HepG2 (cell line): ENCODE measurements at places on chromosomes 13 and 19. TPM values are rescaled to one million over a fixed set of nuclear protein-coding genes. Genes with fewer than 3 reads are reported as not detected.

GRCh38 chr19:33750587-33751435, 45.9 kb upstream of the KCTD15 start:
- H3K4me1 ChIP-seq: no peaks in the 10 kb centered on the region
- H3K4me3 ChIP-seq: no peak overlapping the region
- H3K27ac ChIP-seq: no peak overlapping the region
- peaks cover 2% of the 10 kb centered on the region for H3K27me3 ChIP-seq
- H3K36me3 ChIP-seq: no peaks in the 10 kb centered on the region
- DNase-seq: no peak

DNA sequence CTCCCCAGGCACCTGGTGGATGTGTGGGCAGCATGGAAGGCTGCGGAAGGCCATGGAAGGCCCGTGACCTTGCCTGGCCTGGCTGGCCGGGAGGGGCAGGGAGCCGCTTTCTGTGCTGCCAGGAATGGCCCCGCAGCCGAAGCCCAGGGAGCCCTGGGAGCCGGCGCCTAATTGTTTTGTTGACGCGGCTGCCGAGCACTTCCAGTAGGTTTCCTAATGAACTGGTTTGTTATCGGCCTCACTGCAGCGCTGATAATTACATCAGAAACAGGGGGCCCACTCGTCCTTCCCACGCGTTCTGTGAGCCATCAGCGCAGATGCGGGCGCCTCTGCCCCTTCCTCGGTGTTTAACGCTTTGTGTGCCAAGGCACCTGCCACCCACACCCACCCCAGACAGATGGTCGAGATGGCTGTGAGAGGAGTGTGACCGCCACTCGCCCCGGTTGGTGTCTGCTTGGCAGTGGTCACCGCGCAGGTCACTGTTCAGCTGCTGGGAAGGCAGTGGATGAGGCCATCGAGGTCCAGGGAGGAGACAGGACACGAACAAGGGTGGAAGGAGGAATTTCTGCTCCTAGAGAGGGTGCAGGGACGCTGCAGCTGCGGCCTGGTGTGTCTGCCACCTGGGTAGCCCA, 124.5 kb downstream of the KDM4B start:
- peaks cover 9% of the 10 kb centered on the region for H3K36me3 ChIP-seq
- no peaks in the 10 kb centered on the region for H3K4me1 ChIP-seq
- DNase-seq: no peak
- H3K27ac ChIP-seq: no peak overlapping the region
- no peak overlapping the region for H3K4me3 ChIP-seq

Gene TEKTIP1
- total RNA-seq: not detected in 2 replicates

- H3K4me1 ChIP-seq: peaks cover 38% of the 10 kb centered on the region
- no peaks in the 10 kb centered on the region for H3K36me3 ChIP-seq
- H3K27me3 ChIP-seq: no peaks in the 10 kb centered on the region
- no peak overlapping the region for H3K27ac ChIP-seq
- no peak for DNase-seq
These were observed 1.7 kb upstream of the CADM4 start for GRCh38 chr19:43641333-43641732.

- no peak for DNase-seq
- H3K4me3 ChIP-seq: no peak overlapping the region
- no peaks in the 10 kb centered on the region for H3K4me1 ChIP-seq
- H3K27me3 ChIP-seq: peaks cover 2% of the 10 kb centered on the region; the same call in 1 of the 2 replicates
- H3K27ac ChIP-seq: no peak overlapping the region
These were observed 24.3 kb upstream of the SHFL start for GRCh38 chr19:10061717-10062310.

Gene SPACA4
- total RNA-seq: not detected in 2 replicates

- no peak overlapping the region for H3K4me3 ChIP-seq
- no peak overlapping the region for H3K27ac ChIP-seq
- H3K27me3 ChIP-seq: peaks cover 23% of the 10 kb centered on the region; the same call in 2 of the 3 replicates
- H3K36me3 ChIP-seq: no peaks in the 10 kb centered on the region
These were observed 18.8 kb downstream of the NLRP4 start for GRCh38 chr19:55855160-55855559.

DNA sequence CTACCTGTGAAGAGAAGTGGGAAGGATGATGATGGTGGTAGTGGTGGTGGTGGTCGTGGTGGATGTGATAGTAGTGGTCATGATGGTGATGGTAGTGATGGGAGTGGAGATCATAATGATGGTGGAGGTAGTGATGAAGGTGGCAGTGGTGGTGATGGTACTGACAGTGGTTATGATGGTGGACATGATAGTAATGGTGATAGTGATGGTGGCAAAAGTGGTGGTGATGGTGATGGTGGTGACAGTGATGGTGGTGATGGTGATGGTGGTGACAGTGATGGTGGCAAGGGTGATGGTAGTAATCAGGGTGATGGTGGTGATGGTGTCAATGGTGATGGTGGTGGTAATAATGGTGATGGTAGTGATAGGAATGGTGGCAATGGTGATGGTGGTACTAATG, 26.2 kb downstream of the MBD3L2B start:
- no peaks in the 10 kb centered on the region for H3K4me1 ChIP-seq
- H3K36me3 ChIP-seq: no peaks in the 10 kb centered on the region
- no peaks in the 10 kb centered on the region for H3K27me3 ChIP-seq
- no peak overlapping the region for H3K27ac ChIP-seq
- H3K4me3 ChIP-seq: no peak overlapping the region

Gene DACT3
- total RNA-seq: 0.04 TPM in 1 of 2 replicates, not detected in the other

DNA sequence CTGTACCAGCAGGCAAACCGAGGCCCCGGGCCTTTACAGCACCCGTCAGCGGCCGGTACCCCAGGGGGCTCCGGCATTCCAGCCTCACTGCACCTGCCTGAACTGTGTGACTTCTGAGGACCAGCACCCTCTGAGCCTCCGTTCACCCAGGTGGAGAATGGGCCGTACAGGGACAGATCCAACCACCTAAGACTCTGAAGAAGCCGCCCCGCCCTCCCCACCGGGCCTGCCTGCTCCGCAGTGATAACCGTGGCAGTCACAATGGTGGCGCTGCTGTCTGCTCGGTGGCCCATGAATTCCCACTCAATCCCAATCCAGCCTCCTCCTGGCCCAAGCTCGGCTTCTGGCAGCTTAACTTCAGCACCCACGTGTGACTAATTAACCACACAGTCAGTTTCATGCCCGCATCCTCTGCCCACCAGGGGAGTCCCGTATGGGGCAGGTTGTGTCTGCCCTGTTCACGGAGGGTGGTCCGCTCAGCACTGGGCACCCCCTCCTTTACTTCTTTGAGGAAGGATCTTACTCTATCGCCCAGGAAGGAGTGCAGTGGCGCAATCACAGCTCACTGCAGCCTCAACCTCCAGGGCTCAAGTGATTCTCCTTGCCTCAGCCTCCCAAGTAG, 3.4 kb downstream of the TCF3 start:
- H3K27me3 ChIP-seq: no peaks in the 10 kb centered on the region
- H3K4me1 ChIP-seq: peaks cover 15% of the 10 kb centered on the region
- no peak overlapping the region for H3K27ac ChIP-seq

Gene ZNF208
- total RNA-seq: not detected in 2 replicates

GRCh38 chr13:37481011-37481884, 117.3 kb downstream of the POSTN start:
- no peaks in the 10 kb centered on the region for H3K4me1 ChIP-seq
- H3K4me3 ChIP-seq: no peak overlapping the region
- H3K27me3 ChIP-seq: no peaks in the 10 kb centered on the region
- no peak for DNase-seq
- H3K27ac ChIP-seq: no peak overlapping the region
- no peaks in the 10 kb centered on the region for H3K36me3 ChIP-seq
